ENCODE measurements at places on chromosomes 3 and 15.

GRCh38 chr3:99938270-99938911, 120.7 kb downstream of the CMSS1 start:
- no peak for DNase-seq

DNA sequence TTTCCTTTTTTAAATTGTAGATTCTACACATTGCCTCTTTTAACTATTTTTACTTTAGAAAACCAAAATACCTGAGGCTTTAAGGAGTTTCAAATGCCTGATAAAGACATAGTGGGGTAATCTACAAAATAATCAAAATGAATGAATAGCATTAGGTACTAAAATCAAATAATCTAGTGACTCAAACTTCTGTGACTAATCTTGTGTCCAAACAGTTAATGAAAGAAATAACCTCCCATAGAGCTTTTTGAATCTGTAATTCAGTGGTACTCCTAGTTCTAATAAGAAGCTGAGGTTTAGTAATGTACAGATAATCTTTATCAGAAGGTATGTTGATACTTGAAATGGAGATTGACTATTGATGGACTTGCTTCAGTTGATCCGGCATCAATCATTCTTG, 53.0 kb downstream of the DTWD1 start:
- DNase-seq, result no peak

DNA sequence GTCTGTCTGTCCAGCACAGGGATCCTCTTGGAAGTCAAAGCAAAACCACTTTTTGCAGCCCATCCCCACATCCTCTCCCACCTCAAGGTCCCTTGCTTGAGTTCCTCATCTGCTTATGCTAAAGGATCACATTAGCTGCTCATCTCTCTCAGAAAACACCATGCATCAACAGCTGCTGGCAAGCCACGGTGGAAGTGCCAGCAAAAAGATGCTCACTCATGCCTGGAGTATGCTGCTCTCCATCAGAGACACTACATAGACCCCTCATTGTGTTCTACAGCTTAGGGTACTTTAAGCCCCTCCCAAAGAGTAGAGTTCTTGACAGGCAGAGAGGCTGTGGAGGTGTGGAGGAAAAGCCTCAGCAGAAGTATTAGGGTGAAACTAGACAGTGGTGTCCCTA, 94.6 kb upstream of the COL8A1 start:
- DNase-seq, result no peak

DNA sequence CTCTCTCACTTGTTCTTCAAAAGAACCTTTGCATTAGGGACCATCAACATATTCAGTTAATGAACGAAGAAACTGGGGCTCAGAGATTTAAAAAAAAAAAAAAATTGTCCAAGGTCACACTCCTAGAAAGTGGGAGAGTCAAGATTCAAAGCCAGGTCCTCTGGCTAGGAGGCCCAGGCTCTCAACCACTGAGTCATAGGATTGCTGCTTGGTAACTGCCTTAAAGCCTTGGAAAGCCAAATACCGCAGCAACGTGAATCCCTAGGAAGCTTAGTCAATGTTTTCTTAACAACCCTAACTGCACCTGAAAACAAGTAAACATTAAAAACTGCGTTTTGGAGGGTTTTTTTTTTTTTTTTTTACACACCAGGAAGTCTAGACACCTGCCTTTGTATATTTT, 156.8 kb downstream of the WNT5A start:
- DNase-seq, result no peak

DNA sequence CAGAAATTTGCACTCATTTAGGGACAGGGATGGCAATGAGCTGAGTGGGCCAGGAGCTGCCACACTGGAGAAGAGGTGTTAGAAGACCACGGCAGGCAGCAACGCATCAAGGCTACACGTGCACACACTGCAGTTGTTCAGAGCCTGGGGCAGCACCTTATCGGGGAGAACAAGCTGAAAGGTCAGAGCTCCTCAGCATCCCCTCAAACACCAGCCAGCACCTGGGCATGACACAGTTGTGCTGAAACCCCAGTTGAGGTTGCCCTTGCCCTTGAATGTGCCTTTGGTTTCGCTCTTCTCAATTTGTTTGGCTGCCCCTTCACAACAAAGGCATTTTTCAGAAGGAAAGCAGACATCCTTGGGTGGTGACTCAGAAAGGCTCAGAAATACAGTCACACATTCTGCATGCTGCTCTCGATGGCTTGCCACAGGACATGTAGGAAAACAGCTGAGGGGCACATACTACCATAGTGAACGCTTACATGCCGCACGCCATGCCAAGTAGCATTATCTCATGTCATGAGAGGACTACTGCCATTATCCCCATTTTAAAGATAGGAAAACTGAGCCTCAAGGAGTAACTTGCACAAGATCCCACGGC, 57.6 kb downstream of the ST8SIA2 start:
- no peak for DNase-seq

Measured in neural crest cell (in vitro differentiated cells).